ENCODE measurements at places on chromosomes 1 and 21. TPM values are rescaled to one million over a fixed set of nuclear protein-coding genes. Genes with fewer than 3 reads are reported as not detected.

DNA sequence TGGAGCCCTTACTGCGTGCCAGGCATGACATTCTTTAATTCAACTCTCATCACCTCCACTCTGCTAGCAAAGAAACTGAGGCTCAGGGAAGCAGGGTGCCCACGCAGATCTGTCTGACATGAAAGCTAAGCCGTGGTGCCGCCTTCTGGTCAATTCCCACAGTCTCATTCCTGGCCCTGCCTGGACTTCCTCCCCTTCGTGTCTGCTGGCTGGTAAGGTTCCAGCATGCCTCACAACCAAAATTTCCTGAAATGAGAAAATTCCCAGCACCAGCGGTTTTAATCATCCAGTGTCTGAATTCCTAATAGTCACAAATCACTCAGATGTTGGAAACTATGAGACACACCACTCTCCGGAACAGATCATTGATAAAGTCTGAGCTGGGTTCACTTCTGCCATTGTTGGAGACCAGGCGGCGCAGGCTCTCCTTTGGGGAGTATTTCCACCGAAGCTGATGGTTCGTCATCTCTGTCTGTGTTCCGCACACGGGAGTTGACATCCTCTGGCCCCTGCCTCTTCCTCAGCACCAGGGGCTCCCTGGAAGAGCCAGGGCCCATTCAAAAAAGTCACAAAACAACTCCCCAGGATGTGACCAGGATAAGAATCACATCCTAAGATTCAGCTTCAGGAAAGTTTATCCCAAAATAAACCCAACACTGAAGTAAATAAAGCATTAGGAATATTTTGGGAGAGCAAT, 167.7 kb downstream of the PLPP3 start:
- no peak for DNase-seq
- no peak overlapping the region for H3K4me3 ChIP-seq
- no peaks in the 10 kb centered on the region for H3K36me3 ChIP-seq
- no peak overlapping the region for H3K27ac ChIP-seq

DNA sequence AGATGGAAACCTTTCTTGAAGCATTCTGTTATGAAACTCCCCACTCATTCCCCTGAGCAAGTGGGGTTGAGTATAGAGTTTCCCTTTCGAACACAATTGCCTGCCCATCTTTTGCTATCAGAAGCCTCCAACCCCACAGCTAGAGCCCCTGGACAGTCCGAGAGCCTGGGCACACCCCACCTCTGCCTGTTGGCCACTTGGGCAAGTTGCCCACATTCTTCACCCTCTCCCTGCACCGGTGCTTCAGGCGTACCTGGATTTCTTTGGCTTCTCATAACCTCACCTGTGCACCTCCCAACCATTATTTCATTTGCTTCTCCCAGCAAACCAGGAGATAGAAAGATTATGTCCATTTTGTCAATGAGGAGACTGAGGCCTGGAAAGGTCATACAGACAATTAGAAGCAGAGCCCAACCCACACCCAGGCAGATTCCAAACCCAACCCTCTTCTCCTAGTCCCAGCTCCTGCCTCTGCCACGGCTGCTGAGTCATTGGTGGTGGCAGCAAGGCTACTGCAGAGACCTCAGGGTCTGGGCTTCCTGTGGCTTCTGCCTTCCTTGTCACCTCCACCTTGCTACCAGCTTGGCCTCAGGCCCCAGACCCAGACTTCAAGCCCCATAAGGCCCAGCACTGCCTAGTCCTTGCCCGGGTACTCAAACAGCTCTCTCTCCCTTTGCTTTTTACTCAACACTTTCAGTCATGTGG, 118.7 kb upstream of the ZBTB40 start:
- no peaks in the 10 kb centered on the region for H3K27me3 ChIP-seq
- H3K4me3 ChIP-seq = no peak overlapping the region
- no peak for DNase-seq
- no peaks in the 10 kb centered on the region for H3K4me1 ChIP-seq
- no peak overlapping the region for H3K27ac ChIP-seq

- peaks cover 3% of the 10 kb centered on the region for H3K4me1 ChIP-seq
- no peaks in the 10 kb centered on the region for H3K36me3 ChIP-seq
- H3K27me3 ChIP-seq = no peaks in the 10 kb centered on the region
- no peak for DNase-seq
Observed at GRCh38 chr21:15753741-15754140, 24.0 kb downstream of the USP25 start.

DNA sequence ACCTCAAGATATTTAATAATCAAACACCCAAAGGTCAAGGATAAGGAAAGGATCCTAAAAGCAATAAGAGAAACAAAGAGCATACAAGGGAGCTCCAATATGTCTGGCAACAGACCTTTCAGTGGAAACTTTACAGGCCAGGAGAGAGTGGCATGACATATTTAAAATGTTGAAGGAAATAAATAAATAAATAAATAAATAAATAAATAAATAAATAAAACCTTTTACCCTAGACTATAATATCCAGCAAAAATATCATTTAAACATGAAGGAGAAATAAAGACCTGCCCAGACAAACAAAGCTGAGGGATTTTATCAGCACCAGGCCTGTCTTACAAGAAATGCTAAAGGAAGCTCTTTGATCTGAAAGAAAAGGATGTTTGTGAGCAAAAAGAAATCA, 367.8 kb upstream of the PBX1 start:
- H3K27me3 ChIP-seq = no peaks in the 10 kb centered on the region
- H3K27ac ChIP-seq = no peak overlapping the region
- no peaks in the 10 kb centered on the region for H3K36me3 ChIP-seq
- no peak overlapping the region for H3K4me3 ChIP-seq

DNA sequence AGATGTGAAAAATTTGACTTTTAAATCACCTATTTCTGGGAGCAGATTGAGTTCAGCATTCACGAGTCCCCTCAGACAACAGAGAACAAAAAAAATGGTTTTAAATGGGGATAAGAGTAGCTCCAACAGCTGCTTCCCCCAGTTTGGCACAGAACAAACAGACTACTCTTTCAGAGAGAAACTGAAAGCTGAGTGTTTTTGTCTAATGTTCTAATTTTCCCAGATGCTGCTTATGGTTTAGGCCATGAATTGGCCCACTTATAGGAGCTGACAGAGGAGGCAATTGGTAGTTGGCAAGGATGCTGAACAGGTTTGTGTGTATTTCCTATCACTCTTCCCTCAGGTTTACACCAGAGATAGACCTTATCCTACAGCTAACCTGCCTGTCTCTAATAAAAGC, 1637.4 kb upstream of the PRMT6 start:
- DNase-seq = no peak
- H3K27me3 ChIP-seq = no peaks in the 10 kb centered on the region
- no peak overlapping the region for H3K4me3 ChIP-seq
- no peak overlapping the region for H3K27ac ChIP-seq
- no peaks in the 10 kb centered on the region for H3K4me1 ChIP-seq

- no peak overlapping the region for H3K4me3 ChIP-seq
- H3K27me3 ChIP-seq = peaks cover 16% of the 10 kb centered on the region
- no peaks in the 10 kb centered on the region for H3K36me3 ChIP-seq
- no peak overlapping the region for H3K27ac ChIP-seq
Observed at GRCh38 chr21:35705888-35706287, 354.4 kb downstream of the SETD4 start.

The KLHDC7A gene
- total RNA-seq = 0.14 TPM

The ITLN1 gene
- total RNA-seq = 2.1 TPM
